ENCODE measurements at places on chromosomes 3 and 15.

- no peak for DNase-seq
These were observed 24.5 kb downstream of the MAP2K1 start for GRCh38 chr15:66411190-66411589.

GRCh38 chr15:69067296-69067695 is 52.8 kb downstream of the NOX5 start:
- DNase-seq = no peak

- no peak for DNase-seq
These were observed 28.7 kb downstream of the HDGFL3 start for GRCh38 chr15:83178869-83179325.

GRCh38 chr3:149583921-149584635 is 73.7 kb downstream of the WWTR1 start:
- no peak for DNase-seq

DNA sequence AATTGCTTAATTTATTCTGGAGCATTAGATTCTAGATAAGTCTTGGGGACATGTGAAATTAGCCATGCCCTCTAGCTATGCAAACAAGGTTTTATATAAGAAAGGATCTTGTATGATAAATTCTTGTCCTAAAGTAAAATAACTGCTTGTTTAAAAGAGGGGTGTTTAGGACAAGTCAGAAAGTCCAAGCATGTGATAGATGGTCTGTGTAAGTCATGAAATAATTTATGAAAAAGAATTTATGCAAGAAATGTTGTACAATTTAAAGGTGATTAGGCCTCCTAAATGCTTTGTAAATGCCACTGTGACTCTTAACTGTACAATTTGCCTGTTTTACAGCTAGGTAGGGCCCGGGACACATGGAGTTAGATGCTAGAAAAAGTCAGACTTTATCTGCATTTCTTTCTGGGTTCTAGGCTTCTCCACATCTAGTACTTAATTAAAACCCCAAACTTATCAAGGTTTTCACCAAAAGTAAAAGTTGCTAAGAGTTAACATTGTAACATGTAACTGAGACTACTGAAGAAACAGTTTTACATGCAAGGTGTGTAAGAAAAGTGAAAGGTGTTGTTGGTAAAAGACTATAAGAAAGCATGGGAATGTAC is 13.2 kb downstream of the LINS1 start:
- DNase-seq = peak; percentile 24

GRCh38 chr3:24318677-24319287 is 175.9 kb downstream of the THRB start:
- DNase-seq = no peak

DNA sequence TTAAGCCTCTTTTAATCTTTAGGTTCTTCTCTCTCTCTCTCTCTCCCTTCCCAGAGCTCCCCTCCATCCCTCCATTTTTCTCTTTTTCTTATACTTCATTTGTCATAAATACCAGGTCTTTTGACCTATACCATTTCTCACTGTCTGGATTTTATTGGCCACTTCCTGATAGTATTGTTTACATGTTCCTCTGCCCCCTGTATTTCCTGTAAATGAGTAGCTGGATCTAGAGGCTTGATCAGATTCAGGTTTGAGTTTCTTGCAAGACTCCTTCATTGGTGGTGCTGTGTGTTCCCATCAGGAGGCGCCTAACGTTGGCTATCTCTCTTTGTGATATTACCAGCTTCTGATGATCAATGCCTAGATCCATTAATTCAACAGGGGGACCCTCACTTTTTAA is 42.2 kb downstream of the DAPK2 start:
- no peak for DNase-seq

Data from NAMALWA (cell line).